ENCODE measurements at places on chromosomes 13 and 19.

DNA sequence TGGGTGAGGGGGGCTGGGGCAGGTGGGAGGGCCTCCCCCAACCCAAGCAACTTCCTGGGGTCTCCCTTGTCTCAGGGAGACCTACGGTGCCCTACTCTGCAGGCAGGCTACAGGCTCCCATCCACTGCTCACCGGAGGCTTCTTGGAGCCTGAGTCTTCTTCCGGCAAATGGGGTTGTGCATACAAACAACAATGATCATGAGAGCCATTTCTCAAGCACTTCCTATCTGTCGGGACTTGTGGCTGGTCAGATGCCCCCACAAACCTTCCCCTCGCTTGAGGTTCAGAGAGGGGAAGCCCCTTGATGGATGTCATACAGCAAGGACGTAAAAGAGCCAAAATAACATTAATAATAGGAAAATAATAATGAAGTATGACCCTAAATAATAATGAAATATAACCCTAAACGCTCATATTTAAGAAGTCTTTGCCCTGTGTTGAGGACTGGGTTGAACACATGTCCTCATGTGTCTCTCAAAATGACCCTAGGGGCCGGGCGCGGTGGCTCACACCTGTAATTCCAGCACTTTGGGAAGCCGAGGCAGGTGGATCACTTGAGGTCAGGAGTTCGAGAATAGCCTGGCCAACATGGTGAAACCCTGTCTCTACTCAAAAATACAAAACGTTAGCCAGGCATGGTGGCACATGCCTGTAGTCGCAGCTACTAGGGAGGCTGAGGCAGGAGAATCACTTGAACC is 727 bp downstream of the CD37 start:
- no peak for DNase-seq

DNA sequence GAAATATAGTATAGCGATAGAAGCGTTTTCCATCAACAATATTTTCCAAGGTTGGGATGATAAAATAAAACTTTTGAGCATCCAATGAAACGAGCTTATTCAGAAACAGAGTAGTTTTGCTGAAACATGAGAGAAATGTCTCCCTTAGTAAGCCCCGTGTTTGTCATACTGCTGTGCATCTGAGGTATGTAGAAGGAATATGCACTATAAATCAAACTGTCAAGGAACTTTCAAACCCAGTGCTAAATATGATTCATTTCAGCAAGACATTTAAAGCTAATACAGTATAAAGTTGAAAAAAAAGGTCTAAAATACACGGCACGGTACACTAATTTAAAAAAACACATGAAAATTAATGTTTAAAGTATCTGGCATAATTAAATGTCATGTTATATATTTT is 546.2 kb downstream of the SLITRK5 start:
- DNase-seq = no peak

DNA sequence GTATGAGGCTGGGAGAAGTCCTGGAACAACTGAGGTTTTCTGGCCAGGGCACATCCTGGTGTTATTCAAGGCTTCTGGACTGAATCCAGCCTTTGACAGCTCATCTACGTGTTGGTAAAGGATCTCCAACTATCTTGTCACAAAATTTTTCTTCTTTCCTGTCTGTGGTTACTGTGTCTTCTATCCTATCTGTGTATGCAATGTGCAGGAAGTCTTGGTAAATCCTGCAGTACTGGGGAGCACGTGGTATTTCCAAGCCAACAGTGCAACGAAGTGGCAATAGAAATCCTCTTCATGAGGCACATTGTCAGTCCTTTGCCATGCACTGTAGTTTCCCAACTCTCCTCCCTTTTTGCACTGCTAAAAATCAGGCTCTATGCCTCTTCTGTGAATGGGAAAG is 86.7 kb downstream of the ZNF100 start:
- no peak for DNase-seq

DNA sequence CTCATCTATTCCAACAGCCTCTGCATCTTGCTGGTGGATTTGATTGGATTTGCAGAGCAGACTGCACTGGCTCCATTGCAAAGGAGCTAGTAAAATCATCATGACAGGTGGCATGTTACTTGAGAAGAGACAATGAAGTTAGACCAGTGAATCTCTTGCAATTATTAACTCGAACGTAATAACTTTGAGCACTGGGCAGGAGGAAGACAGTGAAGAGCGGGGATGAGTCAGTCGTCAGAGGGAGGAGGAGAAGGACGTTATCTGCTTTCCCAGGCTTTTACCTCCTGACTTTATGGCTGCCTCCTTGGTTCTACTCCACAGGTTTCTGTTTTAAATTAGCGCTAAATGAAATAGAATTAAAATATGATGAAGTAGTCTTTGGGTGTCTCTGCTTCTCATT is 257.8 kb upstream of the IPO5 start:
- DNase-seq = no peak

GRCh38 chr13:109628251-109628699 is 158.1 kb downstream of the IRS2 start:
- DNase-seq = no peak

- no peak for DNase-seq
Measured at GRCh38 chr19:49468746-49469447, 5.1 kb upstream of the FLT3LG start.

DNA sequence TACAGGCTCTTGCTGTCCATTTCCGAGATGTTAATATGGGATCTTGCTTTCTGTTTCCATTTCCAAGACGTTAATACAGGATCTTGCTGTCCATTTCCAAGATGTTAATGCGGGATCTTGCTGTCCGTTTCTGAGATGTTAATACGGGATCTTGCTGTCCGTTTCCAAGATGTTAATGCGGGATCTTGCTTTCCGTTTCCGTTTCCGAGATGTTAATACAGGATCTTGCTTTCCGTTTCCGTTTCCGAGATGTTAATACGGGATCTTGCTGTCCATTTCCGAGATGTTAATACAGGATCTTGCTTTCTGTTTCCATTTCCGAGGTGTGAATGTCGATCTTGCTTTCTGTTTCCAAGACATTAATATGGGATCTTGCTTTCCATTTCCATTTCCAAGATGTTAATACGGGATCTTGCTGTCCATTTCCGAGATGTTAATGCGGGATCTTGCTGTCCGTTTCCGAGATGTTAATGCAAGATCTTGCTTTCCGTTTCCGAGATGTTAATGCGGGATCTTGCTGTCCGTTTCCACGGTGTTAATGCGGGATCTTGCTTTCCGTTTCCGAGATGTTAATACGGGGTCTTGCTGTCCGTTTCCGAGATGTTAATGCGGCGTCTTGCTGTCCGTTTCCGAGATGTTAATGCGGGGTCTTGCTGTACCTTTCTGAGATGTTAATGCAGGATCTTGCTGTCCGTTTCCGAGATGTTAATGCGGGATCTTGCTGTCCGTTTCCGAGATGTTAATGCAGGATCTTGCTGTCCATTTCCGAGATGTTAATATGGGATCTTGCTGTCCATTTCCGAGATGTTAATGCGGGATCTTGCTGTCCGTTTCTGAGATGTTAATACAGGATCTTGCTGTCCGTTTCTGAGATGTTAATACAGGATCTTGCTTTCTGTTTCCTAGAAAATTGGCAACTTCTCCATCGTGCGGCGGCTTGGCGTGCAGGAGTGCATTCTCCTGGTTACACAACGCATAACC is 38.3 kb downstream of the PEX11G start:
- DNase-seq = no peak

GRCh38 chr19:18574691-18575291 is 3.1 kb downstream of the UBA52 start:
- no peak for DNase-seq

DNA sequence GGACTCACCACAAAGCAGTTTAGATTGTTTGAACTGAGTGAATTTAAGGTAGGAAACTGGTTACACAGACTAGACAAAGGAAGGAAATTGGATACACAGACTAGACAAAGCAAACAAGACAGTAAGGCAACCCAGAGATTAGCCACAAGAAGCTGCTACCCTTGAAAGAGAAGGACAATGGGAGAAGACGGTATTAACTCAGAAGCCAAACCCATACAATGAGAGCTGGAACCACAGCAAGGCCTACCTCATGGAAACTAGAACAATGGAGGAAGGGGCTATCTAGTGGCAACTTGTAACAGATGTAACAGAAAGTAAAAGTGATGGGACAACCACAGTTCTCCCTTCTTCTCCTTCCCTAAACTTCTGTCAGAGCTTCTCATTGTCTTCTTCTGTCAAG is 410.9 kb upstream of the SPRY2 start:
- DNase-seq = no peak

GRCh38 chr19:12596927-12597548 is 13.6 kb downstream of the ZNF490 start:
- no peak for DNase-seq

DNA sequence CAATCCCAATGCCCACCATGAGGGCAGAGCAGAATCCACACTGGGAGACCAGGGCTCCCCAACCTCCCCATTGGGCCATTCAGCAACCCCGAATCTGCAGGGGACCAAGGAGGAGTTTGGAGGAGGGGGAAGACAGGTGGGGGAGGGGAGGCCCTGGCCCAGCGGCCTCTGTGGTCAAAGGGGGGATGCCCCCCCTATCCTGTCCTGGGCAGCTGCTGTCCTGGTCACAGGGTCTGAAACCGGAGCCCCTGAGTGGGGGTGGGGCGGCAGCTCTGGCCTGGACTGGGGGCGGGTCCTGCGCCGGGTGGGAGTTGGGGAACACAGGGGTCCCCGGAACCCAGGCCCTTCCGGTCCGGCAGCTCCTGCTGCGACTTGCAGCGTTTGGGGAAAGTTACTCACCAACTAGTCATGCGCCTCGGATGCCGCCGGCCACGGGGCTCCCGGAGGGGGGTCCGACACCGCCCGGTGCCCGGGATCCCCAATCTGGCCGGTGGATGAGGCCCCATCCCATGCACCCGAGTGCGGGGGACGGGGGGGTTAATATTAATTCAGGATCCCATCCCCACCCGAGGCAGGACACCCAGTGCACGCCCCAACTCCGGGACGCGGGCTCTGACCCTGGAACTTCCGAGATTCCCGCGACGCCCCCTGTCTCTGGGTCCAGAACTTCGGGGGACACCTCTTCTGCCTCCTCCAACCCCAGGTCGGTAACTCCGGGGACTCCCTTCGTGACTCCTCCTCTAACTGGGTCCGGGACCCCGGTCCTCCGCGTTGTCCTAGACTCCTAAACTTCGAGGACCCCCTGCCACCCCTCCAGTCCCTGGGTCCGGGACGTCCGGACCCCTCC is 872 bp downstream of the HOMER3 start:
- DNase-seq = no peak

DNA sequence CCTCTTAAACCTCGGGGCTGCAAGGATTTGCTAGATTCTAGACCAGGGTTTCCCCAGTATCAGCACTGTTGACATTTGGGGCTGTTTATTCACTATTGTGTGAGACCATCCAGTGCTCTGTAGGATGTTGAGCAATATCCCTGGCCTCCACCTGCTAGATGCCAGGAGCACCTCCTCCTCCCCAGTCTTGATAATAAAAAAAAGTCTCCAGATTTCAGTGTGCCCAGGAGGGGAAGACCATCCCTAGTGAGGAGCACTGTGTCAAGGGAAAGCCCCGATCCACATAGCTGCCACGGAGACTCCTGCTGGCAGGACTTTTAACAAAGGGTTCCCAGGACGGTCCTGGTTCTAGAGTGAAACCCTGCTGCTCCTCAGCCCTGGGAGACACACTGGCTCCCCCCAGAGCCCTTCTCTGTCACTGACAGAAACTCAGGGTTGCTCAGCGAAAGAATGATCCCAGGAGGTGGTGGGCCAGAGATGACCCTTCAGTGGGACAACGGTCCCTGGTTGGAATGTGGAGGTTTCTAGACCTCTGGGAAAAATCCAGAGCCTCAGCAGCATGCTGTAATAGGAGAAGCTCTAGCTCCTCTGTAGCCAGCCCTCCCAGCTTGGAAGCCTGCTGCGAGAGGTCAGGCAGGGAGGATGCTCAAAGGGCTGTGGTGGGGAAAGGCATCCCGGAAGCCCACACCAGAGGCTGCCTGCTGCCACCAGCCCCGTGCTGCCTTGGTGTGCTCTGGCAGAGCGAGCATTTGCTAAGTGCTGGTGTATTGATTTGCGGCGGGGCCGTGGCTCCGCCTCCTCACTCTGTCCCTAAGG is 20.3 kb downstream of the LYL1 start:
- DNase-seq = no peak

DNA sequence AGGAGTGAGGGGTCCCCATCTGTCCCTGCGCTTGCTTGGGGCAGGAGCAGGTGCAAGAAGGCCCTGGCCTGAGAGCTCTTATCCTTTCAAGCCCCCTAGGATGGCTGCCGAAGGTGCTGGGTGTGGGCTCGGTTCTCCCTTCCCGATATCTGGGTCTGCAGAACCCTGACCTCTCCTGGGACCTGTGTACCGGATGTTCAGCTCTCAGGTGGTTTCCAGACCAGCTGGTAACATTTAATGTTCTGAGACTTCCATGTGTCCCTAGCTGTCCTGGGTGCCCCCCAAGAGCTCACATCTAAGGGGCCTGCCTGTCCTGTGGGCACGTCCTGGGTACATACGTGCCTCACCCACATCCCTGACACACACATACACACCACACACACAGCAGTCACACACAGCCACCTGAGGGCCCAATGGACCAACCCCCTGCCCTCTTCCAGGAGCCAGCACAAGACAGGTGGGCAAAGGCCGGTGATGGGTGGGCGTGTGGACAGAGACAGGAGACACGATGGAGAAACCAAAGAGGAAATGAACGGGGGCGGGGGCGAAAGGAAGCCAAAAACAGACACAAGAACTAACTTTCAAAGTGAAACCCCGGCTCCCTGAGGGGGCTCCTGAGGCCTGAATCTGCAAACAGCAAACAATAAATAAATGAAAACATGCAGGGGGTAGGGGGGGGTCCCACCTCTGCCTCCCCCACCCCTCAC is 124.3 kb downstream of the PTPRS start:
- DNase-seq = no peak

- no peak for DNase-seq
Measured at GRCh38 chr13:96415831-96416385, 326.0 kb downstream of the HS6ST3 start.

GRCh38 chr13:36131222-36131930 is at the start of gene DCLK1:
Gene DCLK1, minus strand, starts transcription at chr13:36131382.
- DNase-seq = no peak

- DNase-seq = peak; percentile 69
Measured at GRCh38 chr19:21463449-21464105, 41.8 kb upstream of the ZNF429 start.

DNA sequence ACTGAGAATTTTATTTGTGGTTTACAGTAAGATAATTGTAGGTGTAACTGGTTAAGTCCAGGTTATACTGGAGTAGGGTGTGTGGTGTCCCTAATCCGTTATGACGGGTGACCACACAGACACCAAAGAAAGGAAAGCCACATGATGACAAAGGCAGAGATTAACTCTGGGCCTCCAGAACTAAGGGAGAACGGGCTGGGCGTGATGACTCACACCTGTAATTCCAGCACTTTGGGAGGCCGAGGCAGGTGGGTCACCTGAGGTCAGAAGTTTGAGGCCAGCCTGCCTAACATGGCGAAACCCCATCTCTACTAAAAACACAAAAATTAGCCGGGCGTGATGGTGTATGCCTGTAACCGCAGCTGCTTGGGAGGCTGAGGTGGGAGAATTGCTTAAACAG is 10.2 kb upstream of the FUT2 start:
- no peak for DNase-seq

- no peak for DNase-seq
Measured at GRCh38 chr13:26961890-26962615, 201.5 kb upstream of the GPR12 start.

GRCh38 chr19:45467115-45467455 is 711 bp upstream of the FOSB start:
- no peak for DNase-seq

GRCh38 chr19:46016426-46017094 is 6.3 kb downstream of the PGLYRP1 start:
- peak; percentile 27 for DNase-seq
